CD4-positive, alpha-beta T cell treated with Interleukin-2 at 100 ng/mL for 4 hours (primary cell): ENCODE measurements at places on chromosomes 16 and 17.

DNA sequence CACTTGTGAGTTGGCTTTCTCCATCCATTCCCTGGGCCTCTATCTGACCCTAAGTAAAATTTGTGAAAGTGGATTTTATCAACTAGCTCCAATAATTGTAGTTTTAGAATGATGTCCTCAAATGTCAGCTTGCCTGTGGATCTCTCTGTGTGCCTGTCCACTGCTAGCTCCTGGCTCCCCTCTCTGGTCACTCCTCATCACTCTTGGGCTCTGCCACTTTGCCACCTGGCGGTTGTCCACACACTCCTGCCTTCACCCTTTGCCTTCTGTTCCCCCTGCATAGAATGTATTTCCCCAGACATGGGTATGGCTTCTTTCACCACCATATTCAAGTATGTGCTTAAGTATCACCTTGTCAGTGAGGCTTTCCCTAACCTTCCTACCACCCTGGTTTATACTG, 19.8 kb downstream of the ANKFN1 start:
- no peak for DNase-seq

DNA sequence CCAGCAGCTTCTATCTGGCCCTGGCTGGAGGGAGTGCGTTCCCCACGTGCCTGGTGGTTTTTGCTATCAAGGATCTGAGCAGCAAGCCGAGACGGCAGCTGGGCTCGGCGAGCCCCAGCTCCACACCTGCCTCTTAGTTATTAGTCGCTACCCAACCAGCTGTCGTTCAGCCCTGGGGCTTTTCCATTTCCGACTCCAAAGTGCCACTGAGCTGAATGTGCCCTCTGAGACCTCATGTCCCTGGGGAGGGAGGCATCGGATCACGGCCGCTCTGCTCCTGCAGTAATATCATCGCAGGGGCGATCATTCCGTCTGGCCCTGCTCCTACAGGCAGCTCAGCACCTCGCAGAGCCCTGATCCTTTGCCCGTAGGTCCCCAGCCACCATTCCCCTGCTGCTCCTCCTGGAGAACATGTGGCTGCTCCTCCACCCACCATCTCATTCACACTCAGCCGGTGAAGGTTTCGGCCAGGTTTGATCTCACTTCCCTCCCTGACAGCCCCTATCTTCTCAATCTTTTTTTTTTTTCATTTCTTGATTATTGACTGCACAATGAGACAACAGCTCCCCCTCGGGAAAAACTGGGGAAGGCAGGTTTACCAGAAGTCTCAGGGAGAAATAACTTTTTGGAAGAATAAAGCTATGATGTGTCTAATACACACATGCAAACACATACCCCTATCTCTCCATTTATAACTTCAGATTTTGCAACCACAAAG, 86.7 kb downstream of the ZFHX3 start:
- no peak for DNase-seq

DNA sequence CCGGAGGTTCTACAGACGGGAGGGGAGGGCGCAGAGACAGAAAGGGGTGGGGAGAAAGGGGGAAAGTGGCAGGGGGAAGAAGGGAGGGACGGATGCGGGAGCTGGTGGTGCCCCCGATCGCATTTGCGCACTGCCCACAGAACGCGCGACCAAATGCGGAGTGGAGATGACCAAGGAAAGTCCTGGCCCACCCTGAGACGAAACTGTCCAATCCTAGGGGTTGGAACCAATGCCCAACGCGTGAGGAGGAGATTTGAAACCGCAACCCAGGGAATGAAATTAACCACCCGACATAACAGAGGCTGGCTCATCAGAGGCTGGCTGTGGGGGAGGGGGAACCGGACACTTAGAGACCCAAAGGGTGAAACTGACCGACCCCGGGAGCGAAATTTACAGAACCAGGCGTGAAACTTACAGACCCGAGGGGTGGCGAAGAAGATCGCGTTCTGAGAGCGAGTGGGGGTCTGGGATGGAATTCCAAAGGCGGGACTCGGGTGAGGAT, 1.4 kb downstream of the HES7 start:
- DNase-seq: no peak

- DNase-seq: no peak
Observed at GRCh38 chr16:10182222-10183053, at the start of gene GRIN2A. Gene GRIN2A (minus strand): TSS chr16:10182428. CDS start chr16:10180411, 2,017 bp downstream.

- no peak for DNase-seq
Observed at GRCh38 chr16:31085411-31085810, 3.3 kb downstream of the PRSS53 start.

- no peak for DNase-seq
Observed at GRCh38 chr17:58280480-58281217, at the start of gene MPO. Gene MPO (minus strand): TSS chr17:58280935. CDS start chr17:58280758, 177 bp downstream.

DNA sequence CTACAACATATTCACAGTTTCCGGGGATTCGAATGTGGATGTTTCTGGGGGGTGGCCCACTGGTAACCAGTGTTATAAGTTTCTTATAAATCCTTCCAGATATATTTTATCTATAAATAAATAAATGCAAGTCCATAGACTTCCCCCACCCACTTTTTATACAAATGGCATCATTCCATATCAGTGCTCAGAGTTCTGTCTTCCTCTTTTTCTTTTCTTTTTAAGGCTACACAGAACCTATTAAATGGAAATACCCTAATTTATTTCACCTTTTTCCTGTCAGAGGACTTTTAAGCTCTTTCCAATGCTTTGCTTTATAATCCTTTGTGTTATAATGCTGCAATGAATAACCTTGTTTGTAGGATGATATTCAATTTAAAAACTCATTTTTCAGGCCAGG, 3.8 kb downstream of the LGALS9 start:
- DNase-seq: no peak

- DNase-seq: no peak
Observed at GRCh38 chr17:77622647-77623046, 335.9 kb upstream of the TNRC6C start.

DNA sequence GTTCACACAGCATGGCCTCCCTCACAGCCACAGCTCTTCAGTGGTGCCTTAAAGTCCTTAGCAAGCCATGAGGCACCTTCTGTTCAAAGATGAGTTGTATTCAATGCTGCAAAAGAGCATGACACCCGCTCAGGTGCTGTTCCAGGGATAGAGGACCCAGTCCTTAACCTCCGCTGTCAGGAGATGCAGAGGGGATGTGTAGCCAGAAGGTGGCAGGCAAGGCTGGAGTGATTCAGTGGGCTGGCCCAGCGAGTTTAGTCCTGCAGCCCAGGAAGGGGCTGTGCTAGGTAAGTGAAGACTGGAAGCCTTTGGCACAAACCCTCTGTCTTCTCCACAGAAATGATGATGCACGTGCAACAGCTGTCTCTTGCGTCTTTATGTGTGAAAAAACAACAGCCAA, 25.0 kb upstream of the ADAM11 start:
- DNase-seq: no peak

- peak; percentile 67 for DNase-seq
Observed at GRCh38 chr17:39622380-39623006, 4.3 kb upstream of the PPP1R1B start.

GRCh38 chr17:78219396-78220150, 5.5 kb downstream of the BIRC5 start:
- no peak for DNase-seq

GRCh38 chr17:69500911-69501429, 86.5 kb downstream of the MAP2K6 start:
- no peak for DNase-seq

DNA sequence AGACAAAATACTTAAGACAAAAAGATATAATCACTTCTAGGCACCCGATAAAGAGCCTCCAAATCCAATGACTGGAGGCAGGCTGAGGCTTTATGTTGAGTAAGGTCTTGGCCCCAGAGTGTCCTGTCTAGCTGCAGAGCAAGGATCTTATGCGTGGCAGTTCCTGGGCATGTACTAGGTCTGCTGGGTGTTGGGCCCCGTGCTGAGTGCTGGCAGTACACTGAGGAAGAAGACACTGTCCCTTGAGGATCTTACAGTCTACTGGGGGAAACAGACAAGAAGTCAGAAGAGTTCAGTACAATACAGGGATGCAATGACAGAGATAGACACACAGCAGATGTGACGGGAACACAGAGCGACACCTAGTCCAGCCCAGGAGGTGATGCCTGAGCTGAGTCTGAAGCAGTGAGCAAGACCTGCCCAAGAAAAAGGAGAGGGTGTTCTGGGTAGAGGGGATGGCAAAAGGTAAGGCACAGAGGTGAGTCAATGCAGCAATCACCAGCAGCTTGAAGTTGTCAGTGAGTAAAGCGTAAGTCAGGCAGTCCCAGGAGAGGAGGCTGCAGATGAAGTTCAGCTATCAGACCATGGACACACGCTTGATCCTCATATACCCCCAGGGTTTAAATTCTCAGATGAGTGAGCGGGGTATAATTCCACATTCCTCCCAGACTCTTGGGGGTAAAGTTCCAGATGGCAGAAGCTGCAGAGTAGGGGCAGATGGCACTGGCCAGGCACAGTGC, 18.1 kb downstream of the MAP3K14 start:
- DNase-seq: no peak

DNA sequence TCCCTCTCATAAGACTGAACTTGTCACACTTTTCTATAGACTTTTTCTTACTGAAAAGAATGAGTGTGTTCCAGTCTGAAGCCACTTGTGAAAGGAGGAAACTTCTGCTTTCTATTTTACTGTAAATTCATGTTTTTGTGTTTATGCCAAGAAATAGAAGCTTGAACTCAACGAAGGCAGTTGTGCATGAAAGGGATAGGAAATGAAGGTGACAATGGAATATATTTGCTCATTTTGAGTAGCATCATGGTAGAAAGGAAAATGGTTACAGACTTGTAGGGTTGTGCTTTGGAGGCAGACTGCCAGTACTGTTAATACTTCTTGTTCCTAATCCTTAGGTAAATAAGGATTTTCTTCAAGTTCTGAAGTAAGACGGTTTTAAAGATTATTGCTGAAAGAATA, 8.1 kb downstream of the CLTC start:
- DNase-seq: no peak

DNA sequence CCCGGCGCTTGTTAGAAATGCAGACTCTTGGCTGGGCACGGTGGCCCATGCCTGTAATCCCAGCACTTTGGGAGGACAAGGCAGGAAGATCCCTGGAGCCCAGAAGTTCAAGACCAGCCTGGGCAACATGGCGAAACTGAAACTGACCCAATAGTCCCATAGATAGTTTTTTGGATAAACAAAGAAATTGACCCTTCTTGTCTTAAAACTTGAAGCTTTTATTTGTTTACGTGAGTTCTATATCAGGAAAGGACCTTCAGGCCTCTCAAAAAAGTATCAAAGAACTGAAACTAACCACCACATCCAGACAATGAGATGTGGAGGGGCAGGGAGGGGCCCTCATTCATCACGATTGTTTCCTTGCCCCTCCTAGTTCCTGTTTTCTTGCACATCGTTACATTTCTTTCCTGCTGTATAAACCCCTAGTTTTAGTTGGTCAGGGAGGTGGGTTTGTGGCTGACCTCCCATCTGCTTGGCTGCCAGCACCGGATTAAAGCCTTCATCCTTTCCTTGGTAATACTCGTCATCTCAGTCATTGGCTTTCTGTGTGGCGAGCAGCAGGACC, 29.9 kb upstream of the PRM1 start:
- peak; percentile 51 for DNase-seq

DNA sequence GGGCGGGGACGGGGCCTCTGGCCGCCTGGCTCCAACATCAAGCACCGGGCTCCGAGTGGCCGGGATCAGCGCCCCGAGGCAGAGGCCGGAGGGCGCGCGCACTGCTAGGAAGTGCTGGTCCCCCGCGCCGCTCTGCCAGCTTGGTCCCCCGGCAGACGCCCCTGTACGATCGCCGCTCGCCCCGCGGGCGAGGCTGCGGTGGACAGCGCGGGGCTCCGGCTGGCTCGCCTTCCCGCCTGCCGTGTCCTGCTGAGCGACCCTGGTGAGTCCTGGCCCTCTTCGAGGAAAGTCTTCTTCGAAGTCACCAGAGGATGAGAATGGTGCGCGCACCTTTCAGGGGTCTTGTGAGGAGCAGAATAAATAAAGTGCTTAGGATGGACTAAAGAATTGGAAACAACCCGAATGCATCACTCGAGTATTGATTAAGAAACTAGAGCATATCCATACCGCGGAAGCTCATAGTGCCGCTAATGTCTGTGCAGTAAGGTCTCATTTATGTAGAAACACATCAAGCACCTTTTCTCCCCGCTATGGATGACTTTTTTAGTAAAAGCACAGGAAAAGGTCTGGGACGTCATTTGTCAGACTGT, 392 bp downstream of the ZNF213 start:
- DNase-seq: no peak

DNA sequence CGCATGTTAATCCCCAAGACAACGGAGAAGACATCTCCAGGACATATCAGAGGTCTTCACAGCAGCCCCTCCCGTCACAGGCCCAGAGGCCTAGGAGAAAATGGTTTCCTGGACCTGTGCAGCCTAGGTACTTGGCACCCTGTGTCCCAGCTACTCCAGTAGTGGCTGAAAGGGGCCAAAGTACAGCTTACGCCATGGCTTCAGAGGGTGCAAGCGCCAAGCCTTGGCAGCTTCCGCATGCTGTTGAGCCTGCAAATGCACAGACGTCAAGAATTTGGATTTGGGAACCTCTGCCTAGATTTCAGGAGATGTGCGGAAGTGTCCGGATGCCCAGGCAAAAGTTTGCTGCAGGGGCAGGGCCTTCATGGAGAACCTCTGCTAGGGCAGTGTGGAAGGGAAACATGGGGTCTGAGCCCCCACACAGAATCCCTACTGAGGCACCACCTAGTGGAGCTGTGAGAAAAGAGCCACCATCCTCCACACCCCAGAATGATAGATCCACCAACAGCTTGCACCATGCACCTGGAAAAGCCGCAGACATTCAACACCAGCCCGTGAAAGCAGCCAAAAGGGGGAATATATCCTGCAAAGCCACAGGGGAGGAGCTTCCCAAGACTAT, 159.3 kb upstream of the COX10 start:
- DNase-seq: no peak

DNA sequence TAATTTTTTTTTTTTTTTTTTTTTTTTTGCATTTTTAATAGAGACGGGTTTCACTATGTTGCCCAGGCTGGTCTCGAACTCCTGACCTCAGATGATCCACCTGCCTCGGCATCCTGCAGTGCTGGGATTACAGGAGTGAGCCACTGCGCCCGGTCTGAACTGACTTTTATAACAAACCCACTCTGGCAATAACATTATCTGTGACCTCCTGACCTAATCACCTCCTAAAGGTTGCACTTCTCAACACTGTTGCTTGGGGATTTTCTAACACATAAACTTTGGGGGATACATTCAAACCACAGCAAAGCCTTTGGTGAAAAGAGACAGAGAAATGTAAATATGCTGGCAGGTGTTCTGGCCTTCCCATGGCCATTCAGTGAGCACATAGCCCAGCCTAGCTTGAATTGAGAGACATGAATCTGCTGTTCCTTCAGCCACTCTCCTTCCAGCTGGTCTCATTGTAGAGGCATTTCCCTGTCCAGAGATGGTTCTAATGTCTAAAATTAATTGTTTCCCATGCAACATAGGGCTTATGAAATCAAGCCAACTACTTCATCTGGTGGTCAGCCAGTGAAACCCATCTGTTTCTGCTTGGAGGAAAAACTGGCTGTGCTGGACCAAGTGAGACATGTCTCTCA, 28.3 kb downstream of the LYRM1 start:
- DNase-seq: no peak

- no peak for DNase-seq
Observed at GRCh38 chr17:79126139-79126538, 51.5 kb downstream of the ENGASE start.

- no peak for DNase-seq
Observed at GRCh38 chr16:58195771-58196170, 2.1 kb downstream of the CSNK2A2 start.
